A549 treated with CpdA at 1 μM for 4 hours (cell line): ENCODE measurements at places on chromosomes 7 and 10. TPM values are rescaled to one million over a fixed set of nuclear protein-coding genes. Genes with fewer than 3 reads are reported as not detected.

Gene CCDC172
- not detected in 5 replicates for total RNA-seq

Gene LRRC17
- total RNA-seq = 0.07 to 0.12 TPM (median 0.07 TPM) in 3 of 5 replicates, not detected in the others

Gene CAMK1D
- 6.3 to 8.0 TPM (median 7.6 TPM) in 5 replicates for total RNA-seq

Gene TYW1
- total RNA-seq = 15.3 to 17.4 TPM (median 16.0 TPM) in 5 replicates

Gene AGAP5
- total RNA-seq = 2.3 to 3.5 TPM (median 2.5 TPM) in 5 replicates

Gene SLC39A12
- total RNA-seq = not detected in 5 replicates

Gene CCAR1
- 64.1 to 102 TPM (median 68.8 TPM) in 5 replicates for total RNA-seq

Gene SP4
- 1.1 to 1.2 TPM (median 1.2 TPM) in 5 replicates for total RNA-seq

Gene NUTM2E
- total RNA-seq = 0.29 to 0.52 TPM (median 0.45 TPM) in 5 replicates

Gene GPNMB
- total RNA-seq = 1.9 to 2.3 TPM (median 2.0 TPM) in 5 replicates

Gene AKR1C8
- 0.19 to 0.31 TPM in 2 of 5 replicates, not detected in the others for total RNA-seq

Gene HYAL4
- total RNA-seq = 0.08 to 0.13 TPM (median 0.09 TPM) in 3 of 5 replicates, not detected in the others

Gene PRKG1
- total RNA-seq = not detected in 5 replicates

Gene NUTM2B
- total RNA-seq = 0.14 to 0.38 TPM (median 0.23 TPM) in 5 replicates

Gene C1GALT1
- 30.7 to 38.3 TPM (median 32.8 TPM) in 5 replicates for total RNA-seq

Gene DCLRE1A
- total RNA-seq = 9.0 to 11.6 TPM (median 10.0 TPM) in 5 replicates

Gene TRUB1
- total RNA-seq = 13.5 to 16.3 TPM (median 14.4 TPM) in 5 replicates

Gene ZNF716
- not detected in 5 replicates for total RNA-seq

Gene GIMAP1
- total RNA-seq = not detected in 5 replicates

Gene CPA2
- 0.08 to 0.20 TPM (median 0.09 TPM) in 3 of 5 replicates, not detected in the others for total RNA-seq

Gene BICC1
- 21.5 to 30.1 TPM (median 23.6 TPM) in 5 replicates for total RNA-seq

Gene FGFBP3
- 1.6 to 2.7 TPM (median 2.4 TPM) in 5 replicates for total RNA-seq

Gene PON1
- total RNA-seq = 0.14 to 0.59 TPM (median 0.45 TPM) in 5 replicates

Gene SKIDA1
- total RNA-seq = 0.85 to 1.6 TPM (median 1.5 TPM) in 5 replicates

Gene LRMDA
- total RNA-seq = 2.9 to 4.7 TPM (median 4.1 TPM) in 5 replicates

Gene SFTPD
- total RNA-seq = 0.14 to 0.48 TPM (median 0.22 TPM) in 4 of 5 replicates, not detected in the other

Gene CHRM2
- not detected in 5 replicates for total RNA-seq

Gene OR2A12
- total RNA-seq = not detected in 5 replicates

Gene PLAC9
- total RNA-seq = 0.16 to 0.50 TPM in 2 of 5 replicates, not detected in the others

Gene PDK4
- 3.8 to 6.7 TPM (median 4.9 TPM) in 5 replicates for total RNA-seq

Gene DNAJB6
- total RNA-seq = 103 to 164 TPM (median 110 TPM) in 5 replicates

Gene GRM3
- total RNA-seq = not detected in 5 replicates

Gene HOXA3
- 5.3 to 13.3 TPM (median 10.6 TPM) in 5 replicates for total RNA-seq

Gene TMEM140
- total RNA-seq = 1.0 to 2.0 TPM (median 1.3 TPM) in 5 replicates

Gene OR9A2
- total RNA-seq = not detected in 5 replicates

Gene MSMB
- total RNA-seq = not detected in 5 replicates

Gene TMEM184A
- 8.7 to 14.5 TPM (median 14.0 TPM) in 5 replicates for total RNA-seq

Gene PIK3AP1
- 0.36 to 0.92 TPM (median 0.66 TPM) in 5 replicates for total RNA-seq

Gene WEE2
- 0.03 TPM in 1 of 5 replicates, not detected in the others for total RNA-seq

Gene AKR1C4
- 0.26 to 0.42 TPM (median 0.37 TPM) in 5 replicates for total RNA-seq
